ENCODE measurements at places on chromosomes 4 and X.

GRCh38 chrX:64571011-64571410, 175.8 kb upstream of the MTMR8 start:
- no peak for DNase-seq

GRCh38 chr4:109026588-109026987, 263.7 kb upstream of the ETNPPL start:
- no peak for DNase-seq

DNA sequence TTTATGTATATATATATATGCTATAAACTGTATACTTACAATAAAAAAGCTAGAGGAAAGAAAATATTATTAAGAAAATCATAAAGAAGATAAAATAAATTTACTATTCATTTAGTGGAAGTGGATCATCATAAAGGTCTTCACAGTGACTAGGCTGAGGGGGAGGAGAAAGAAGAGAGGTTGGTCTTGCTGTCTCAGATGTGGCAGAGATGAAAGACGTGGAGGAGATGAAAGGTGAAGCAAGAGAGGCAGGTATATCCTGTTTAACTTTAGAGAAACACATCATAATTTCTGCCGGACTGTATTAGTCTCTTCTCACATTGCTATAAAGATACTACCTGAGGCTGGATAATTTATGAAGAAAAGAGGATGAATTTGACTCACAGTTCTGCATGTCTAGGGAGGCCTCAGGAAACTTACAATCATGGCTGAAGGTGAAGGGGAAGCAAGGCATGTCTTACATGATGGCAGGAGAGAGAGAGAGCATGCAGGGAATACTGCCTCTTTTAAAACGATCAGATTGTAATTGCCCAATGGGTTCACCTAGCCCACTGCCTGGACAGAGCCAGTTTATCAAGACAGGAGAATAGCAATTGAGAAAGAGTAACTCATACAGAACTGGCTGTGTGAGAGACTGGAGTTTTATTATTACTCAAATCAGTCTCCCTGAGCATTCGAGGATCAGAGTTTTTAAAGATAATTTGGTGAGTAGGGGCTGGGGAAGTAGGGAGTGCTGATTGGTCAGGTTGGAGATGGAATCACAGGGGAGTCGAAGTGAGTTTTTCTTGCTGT, 22.1 kb upstream of the RRAGB start:
- no peak for DNase-seq

GRCh38 chrX:45351478-45351877, 150.8 kb upstream of the DIPK2B start:
- DNase-seq: peak; percentile 56

GRCh38 chr4:74635074-74635473, 159.2 kb downstream of the BTC start:
- no peak for DNase-seq

GRCh38 chrX:107537815-107538214, 88.4 kb downstream of the FRMPD3 start:
- DNase-seq: no peak

DNA sequence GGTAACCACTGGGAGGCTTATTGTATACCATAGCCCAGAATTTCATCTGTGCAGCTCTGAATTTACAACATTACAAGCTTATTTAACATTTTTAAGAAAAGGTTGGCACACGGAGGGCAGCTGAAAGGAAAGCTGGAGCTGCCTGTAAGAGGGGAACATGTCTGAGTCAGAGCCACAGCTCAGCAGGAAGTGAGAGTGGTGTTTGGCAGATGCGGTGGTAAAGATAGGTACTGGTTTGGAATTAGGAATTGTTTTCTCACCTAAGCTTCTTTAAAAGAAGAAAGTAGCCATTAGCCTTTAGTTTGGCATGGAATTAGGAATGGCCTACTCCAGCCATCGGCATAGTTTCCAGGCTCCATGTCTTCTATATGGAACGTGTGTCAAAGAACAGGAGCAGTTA, 172.5 kb upstream of the ANXA3 start:
- DNase-seq: no peak

All from umbilical cord (tissue), 2 donors.